ENCODE measurements at places on chromosomes 11 and 22.

DNA sequence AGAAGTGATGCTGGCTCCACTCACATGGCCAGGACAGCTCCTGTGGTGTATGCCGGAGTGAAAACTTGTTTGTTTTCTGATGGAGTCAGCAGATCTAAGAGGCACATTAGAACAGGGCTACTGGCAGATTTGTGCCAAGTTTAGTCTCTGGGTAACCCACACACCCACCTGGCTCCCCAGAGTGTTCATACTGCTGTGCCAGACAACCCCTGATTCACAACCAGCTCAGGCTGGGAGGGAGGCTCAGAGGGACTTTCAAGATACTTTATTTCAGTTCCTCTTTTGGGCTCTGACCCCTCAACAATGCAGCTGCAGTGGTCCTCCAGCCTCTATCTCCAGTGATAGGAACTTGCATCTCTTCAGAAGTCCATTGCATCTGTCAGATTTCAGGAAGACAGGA is 8.5 kb downstream of the NTM start:
- no peak for DNase-seq

GRCh38 chr11:134070342-134070845 is 1.5 kb downstream of the JAM3 start:
- DNase-seq: no peak

- no peak for DNase-seq
These were observed 4.4 kb downstream of the CDON start for GRCh38 chr11:126058105-126058874.

DNA sequence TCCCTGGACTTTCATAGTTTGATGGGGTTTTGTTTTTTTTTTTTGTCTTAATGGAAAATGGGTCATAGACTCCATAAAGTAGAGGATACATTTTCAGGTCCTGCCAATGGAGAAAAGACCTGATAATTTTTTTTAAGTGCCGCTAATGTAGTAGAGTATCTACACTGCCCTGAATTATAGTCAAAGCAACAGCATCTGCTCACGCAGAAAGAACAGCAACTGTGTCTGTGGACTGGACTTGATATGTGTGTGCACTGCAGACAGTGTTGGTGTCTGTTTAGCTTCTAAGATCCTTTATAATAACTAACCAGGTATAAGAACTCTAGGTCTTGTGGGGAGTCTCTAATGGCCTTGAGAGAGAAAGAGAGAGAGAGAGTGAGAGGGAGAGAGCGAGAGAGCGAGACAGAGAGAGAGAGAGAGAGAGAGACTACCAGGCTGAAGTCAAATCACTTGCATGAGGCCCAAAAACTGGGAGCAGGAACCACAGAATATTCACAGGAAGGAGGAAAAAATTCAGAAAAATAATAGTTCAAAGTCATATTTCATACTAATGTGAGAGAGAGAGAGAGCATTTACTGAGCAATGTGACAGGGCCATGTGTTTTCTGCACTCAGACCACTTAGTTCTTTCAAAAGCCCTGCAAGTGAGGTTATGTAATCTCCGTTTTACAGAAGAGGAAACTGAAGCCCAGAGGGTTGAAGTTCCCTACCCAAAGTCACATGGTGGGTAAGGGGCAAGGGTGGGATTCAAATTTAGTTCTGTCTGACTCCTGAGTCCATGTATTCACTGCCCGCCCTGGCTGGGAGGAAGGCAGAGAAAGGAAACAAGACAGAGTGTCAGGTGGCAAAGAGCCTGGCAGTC is 8.6 kb upstream of the MIAT start:
- no peak for DNase-seq

DNA sequence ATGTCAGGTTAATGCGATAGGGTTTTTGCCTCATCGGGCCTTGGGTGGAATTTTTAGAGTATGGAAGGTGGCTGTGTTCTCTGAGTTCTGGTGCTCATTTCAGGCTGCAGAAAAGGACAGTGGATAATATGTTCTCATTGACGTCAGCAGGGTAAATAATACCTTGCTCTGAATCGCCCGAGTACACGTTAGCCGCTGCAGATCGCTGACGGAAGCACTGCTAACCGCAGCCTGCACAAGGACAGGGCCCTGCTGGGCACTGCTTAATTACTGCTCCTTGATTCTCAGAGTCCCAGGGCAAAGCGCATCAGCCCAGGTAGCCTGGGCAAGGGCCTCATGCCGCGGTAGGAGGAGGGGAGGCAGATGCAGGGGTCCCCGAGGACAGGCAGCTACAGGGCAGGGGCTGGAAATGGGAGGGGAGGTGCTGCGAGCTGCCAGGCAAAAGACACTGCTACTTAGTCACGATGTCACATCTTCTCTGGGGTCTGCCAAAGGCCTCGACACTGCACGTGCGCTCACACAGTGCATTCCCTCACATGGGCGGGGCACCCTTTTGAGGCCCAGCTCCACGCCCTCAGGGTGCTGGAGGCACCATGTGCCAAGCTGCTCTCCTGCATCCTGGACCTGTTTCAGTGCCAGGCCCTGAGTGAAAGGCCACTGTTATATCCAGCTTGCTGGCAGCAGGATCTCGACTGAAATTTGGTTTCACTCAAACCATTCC is 35.2 kb downstream of the PPP2R1B start:
- DNase-seq: no peak

DNA sequence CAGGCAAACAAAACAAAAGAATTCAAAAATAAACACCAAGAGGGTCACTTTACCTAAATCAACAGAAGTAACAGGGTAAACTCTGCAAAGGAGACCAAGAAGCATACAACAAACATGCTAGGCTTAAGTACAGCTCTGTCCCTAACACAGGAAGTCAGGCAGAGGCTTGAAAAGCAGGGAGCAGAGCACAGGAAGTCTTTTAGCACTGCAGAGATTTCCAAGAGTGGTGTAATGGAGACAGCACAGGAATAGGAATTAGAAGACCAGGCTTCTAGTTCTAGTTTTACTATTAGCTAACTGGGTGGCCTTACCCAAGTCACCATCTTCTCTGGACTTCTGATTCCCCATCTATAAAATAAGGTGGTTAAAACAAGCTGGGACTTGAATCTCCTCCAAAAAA is 1.9 kb downstream of the RBFOX2 start:
- DNase-seq: no peak

DNA sequence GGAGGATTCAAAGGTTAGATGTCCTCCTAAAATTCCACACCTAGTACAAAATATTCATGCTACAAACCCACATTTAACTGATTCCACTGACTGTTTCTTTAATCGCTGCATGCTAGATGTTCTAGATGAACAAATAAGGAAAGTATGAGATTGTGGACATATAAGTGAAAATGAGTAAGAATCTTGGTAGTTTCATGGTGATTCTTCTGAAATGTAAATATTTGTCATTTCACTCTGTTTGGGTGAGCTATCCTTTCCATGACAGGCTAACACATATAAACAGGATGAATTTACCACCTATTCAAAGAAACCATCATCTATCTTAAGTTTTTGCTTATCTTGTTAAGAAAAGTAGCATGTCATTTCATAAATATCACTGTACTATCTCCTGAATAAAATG is 14.8 kb downstream of the OR5B3 start:
- DNase-seq: no peak

DNA sequence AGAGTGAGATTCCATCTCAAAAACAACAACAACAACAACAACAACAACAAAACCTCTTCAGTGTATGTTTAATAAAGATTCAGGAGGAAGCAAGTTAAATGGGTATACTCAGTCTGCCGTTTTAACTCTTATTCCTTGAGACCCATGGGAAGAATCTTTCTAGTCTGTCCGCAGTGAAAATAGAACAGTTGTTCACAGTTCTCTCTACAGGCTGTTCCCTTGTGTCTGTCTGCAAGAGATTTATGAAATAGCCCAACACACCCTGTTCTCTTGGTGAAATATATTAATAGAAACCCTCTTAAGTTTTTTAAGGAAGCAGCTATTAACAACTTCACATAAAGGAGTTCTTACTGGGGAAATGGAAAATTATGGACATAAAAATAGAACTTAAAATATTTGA is 682.2 kb upstream of the RAG2 start:
- no peak for DNase-seq

- DNase-seq: no peak
These were observed 18.6 kb upstream of the MCHR1 start for GRCh38 chr22:40660730-40661129.

DNA sequence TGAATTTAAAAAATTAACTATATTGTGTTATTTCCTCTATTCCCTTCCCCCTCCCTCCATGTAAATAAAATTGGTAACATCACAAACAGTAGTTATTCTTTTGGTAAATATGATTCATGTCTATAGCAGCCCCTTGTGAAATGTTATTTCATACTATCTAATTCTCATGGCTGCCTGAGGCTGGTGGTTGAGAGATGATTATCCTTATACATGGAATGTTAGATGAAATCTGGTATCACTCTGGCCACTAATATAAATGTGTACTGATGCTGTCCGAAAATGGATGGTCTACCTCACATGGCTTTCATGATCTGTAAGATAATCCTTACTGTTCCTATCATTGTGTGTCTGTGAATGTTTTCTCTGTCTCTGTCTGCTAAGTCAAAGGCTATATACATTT is 25.0 kb upstream of the EXPH5 start:
- no peak for DNase-seq

- no peak for DNase-seq
These were observed 3.2 kb upstream of the PLA2G3 start for GRCh38 chr22:31143537-31143936.

DNA sequence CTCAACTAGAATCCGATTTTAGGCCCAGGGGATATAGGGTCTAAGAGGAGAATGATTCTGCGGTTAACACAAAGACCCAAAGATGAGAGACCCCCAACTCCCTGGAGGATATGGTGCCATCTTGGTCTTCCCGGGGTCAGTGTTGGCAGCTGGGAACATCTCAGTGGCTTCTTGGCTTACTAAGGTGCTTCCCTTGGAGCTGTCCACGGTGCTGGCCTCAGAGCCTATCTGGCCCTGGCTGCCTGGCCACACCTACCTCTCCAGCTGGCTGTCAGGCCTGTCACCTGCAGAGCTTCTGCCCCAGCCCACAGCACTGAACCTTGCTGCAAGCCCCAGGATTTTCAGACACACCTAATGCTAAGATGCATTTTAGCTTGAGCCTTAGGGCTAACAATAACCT is 70.7 kb upstream of the THY1 start:
- DNase-seq: peak; percentile 32

DNA sequence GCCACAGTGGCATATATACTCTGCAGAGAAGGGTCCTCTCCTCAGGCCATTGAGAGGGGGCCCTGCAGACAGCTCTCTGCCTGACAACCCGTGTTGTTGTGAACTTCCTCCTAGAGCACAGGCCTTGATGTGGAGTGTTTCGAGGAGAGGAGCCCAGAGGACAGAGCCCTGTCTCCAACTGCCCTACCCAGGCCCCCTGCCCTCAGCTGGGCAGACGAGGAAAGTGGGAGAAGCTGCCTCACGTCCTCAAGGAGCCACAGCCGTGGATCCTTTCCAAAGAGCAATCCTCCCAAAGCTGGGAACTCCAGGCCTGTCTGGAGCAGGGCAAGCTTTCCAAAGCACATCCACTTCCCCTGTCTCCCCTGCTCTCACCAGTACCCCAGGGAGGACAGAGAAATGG is 10.7 kb downstream of the LMO1 start:
- DNase-seq: no peak

- no peak for DNase-seq
These were observed 134.8 kb upstream of the NTM start for GRCh38 chr11:131235328-131236298.

GRCh38 chr22:19873138-19873959 is 18.7 kb upstream of the GNB1L start:
- DNase-seq: no peak

DNA sequence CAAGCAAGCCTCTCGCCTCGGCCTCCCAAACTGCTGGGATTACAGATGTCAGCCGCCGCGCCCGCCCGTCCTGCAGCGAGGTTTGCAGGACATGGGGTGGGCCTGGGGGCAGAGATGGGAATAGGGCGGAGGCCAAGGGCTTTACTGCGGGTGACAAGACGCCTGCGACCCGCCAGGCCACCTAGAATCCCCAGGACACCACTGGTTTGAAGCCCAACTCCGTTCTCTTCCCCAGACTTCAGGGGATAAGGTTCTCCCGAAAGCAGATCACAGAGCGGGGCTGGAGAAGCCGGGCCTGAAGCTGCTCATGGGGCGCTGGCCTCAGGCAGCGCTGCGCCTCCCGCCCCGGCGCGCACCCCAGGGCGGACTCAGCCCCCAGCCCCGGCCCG is 354 bp downstream of the POLR2L start:
- DNase-seq: peak; percentile 24

DNA sequence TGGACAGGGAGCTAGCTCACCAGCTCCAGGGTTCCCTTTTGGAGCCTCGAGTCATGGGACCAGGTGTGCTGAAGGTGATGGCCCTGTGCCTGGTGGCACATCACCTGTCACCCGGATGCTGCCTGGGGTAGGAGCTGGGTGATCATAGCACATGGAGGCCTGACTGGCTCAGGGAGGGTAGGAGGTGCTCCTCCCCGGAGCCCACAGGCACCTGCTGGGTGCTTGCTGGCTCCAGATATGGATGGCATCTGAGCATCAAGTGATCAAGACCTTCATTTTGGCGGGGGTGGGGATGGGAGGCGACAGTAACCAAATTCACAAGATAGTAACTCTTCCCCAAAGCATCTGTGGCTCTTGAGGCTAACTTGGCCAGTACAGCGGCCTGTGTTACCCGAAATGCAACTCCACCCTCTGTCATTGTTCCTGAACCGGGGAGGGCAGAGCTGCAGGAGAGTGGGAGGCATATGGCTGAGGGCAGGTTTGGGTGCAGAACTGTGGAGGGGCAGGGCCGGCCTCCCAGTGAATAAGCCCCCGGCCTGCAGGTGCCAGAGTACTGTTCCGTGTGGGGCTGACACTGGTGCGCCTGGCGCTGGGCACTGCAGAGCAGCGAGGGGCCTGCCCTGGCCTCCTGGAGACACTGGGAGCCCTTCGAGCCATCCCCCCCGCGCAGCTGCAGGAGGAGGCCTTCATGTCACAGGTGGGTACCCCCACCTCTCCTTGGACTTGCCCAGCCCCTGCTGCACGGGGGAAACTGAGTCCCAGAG is 4.7 kb downstream of the TBC1D10C start:
- no peak for DNase-seq

GRCh38 chr11:10927538-10927937 is 69.7 kb upstream of the ZBED5 start:
- DNase-seq: no peak

DNA sequence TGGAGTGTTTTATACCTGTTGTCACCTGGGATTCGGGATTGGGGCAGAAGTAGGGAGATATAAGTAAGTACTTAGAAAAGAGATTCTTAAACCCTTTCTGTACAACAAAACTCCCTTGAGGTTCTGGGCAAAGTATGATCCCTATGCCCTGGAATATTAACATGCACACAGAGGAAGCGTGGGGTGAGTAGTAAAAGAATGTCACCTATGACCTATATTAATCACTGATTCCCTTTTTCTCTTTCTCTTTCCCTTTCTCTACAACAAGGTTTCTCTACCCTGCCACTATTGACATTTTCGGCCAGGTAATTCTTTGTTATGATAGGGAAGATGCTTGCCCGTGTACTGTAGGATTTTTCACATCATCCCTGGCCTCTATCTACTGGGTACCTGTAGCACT is 209.7 kb upstream of the PLET1 start:
- DNase-seq: no peak
